ENCODE measurements at places on chromosomes 7 and 10. TPM values are rescaled to one million over a fixed set of nuclear protein-coding genes. Genes with fewer than 3 reads are reported as not detected.

PDZD7 gene
- total RNA-seq, result 0.11 TPM

- H3K27ac ChIP-seq, result no peak overlapping the region
- H3K4me3 ChIP-seq, result no peak overlapping the region
- no peak for DNase-seq
- H3K4me1 ChIP-seq, result no peaks in the 10 kb centered on the region
- H3K27me3 ChIP-seq, result peaks cover 5% of the 10 kb centered on the region
These were observed 199.8 kb downstream of the JCAD start for GRCh38 chr10:29859521-29860130.

DNA sequence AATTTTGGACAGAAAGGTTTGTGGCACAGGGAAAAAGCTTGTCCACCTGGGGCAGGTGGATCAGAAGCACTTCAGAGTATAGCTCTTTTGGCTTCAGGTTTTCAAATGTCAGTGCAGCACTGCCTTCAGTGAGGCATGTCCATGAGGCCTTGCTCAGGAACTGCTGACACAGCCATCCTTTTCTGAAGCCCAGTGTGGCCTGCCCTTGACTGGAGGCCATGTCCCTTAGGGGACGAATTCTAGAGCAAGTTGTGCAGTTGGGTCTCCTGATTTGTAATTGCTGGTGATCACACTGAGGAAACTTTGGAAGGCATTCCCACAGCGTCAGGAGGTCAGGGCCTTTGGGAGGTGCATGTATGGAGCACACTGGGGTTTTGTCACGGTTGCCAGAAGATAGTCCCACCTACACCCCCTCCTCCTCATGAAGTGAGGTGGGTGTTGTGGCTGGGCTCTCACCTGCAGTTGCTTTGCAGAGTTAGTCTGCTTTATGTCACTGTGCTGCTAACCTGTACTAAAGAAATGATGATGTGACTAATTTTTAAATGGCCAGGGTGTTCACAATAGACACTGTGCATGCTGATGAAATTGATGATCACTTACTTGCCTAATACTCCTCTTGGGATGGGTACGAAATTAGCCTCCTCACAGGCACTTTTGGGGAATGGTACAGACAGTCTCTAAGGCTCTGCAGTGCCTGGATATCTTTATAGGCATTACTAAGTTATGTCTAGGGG is 41.7 kb downstream of the OGDH start:
- no peak for DNase-seq
- H3K27ac ChIP-seq, result no peak overlapping the region
- no peak overlapping the region for H3K4me3 ChIP-seq
- no peaks in the 10 kb centered on the region for H3K27me3 ChIP-seq

DNA sequence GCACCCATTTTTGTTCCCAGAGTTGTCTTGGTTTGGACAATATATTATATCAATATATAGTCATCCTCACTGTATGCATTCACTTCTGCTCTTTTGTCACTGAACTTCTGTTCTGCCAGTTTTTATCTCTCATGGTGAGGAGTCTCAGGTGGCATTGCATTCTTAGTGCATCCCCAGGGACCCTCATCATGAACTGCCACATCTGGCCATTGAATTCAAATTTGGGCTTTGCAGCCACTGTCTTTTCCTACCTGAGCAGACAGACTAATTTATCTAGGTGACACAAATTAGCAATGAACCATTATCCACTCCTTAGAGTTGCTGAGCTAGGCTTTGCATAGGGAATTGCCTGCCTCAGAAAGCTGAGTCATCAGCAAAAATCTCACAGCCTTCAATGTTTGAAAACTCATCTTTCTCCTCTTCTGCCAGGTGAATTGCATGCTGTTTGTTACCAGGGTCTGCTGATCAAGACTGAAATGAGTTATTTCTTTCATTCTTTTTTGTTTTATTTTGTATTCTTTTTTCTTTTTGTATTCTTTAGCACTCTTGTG is 316.8 kb upstream of the MTPN start:
- no peak overlapping the region for H3K4me3 ChIP-seq
- H3K4me1 ChIP-seq, result no peaks in the 10 kb centered on the region
- no peak overlapping the region for H3K27ac ChIP-seq
- H3K27me3 ChIP-seq, result no peaks in the 10 kb centered on the region
- DNase-seq, result no peak
- no peaks in the 10 kb centered on the region for H3K36me3 ChIP-seq

GRCh38 chr7:49772916-49773217 is 571 bp upstream of the VWC2 start:
- peaks cover 9% of the 10 kb centered on the region for H3K4me1 ChIP-seq
- no peaks in the 10 kb centered on the region for H3K36me3 ChIP-seq
- H3K27ac ChIP-seq, result no peak overlapping the region
- peak overlapping the region; percentile 24 for H3K4me3 ChIP-seq

GRCh38 chr10:11588873-11589574 is 22.4 kb downstream of the USP6NL start:
- no peak overlapping the region for H3K4me3 ChIP-seq
- H3K27me3 ChIP-seq, result no peaks in the 10 kb centered on the region
- H3K4me1 ChIP-seq, result peaks cover 72% of the 10 kb centered on the region
- no peak for DNase-seq
- H3K36me3 ChIP-seq, result peaks cover 27% of the 10 kb centered on the region

PAX4 gene
- total RNA-seq, result not detected

DNA sequence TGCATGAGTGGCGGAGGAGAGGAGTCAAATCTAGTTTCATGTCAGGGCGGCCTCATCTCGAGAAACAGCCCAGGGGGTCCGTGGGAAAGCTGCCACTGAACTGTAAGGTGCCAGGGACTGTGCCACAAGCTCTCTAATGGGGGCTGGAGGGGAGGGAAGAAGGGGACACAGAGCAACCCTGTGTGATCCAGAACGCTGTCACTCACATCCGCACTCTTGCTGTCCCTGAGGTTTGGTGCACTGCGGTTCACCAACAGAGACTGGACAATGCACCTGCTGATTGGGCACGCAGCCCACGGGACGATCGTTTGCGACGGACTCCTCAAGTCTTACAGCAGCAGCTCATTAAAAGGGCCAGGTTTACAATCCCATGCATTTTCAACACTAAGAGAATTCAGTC is 47.7 kb downstream of the AMZ1 start:
- DNase-seq, result peak; percentile 13
- H3K4me3 ChIP-seq, result no peak overlapping the region
- H3K27me3 ChIP-seq, result no peaks in the 10 kb centered on the region
- peaks cover 34% of the 10 kb centered on the region for H3K36me3 ChIP-seq
- H3K4me1 ChIP-seq, result peaks cover 57% of the 10 kb centered on the region
